ENCODE measurements at places on chromosomes 11 and 22.

- no peak for DNase-seq
Measured at GRCh38 chr22:45602824-45603595, 68.6 kb upstream of the ATXN10 start.

- DNase-seq, result no peak
Measured at GRCh38 chr22:32853662-32854061, 52.2 kb downstream of the TIMP3 start.

DNA sequence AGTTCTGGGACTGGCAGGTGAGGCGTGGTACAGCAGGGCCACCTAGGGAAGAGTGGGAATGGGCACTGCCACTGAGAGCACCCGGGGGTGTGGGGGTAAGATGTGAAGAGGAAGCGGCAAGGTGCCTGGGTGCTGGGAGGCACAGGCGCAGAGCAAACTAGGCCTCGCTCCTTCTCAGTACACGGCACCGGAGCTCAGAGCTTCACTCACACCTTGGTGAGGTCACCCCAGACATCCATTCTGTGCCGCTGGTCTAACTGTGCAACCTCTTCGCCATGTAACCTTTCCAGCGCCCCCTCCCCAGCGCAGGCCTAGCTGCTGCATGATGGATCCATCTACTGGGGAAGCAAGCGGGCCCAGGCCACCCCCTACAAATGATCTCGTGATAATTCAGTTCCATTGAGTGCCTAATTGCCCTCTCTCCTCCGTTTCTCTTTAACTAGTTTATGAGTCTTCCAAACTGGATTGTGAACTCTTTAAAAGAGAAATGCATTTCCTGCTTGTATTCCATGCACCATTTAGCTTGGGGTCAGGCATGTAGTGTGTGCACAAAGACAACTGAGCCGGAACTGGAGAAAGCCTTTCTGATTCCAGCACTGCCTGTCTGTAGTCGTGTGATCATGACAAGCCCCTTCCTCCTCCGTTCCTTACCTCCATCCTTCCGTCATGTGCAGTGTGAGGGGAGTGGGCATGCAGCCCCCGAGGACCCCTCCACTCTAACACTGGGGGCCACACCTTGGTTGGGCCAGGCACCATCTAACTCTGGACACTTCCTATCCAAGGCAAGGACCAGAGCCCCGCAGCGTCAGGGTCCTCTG lies 1475.2 kb downstream of the TBC1D22A start:
- DNase-seq, result no peak

- no peak for DNase-seq
Measured at GRCh38 chr11:38788561-38788960, 2190.5 kb upstream of the RAG2 start.

DNA sequence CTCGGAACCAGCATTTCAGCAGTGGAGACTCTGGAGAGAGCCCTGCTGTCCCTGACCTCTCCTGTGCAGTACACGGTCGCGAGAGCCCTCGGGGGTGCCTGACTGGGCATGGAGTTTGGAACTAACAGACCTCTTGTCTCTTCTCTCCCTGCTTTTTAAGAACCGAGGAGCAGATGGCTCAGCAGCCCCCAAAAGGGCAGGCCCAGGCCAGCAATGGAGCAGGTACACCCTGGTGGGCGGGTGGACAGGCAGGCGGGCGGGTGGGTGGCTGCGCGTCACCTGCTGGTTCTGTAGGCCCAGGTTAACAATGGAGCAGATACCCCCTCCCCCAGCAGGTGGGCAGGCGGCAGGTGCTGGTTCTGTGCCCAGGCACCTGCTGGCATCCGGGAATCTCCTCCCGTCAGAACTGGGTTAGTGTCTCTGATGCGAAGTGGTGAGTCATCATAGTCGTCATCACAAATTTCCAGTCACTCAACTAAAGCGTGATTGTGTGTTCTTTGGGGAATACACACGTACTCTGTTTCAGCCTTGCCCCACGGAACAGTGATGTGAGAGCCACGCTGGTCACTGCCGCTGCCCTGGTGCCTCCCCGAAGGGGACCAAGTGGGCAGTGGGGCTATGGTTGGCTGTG lies 41.1 kb downstream of the GRAMD4 start:
- DNase-seq, result no peak

DNA sequence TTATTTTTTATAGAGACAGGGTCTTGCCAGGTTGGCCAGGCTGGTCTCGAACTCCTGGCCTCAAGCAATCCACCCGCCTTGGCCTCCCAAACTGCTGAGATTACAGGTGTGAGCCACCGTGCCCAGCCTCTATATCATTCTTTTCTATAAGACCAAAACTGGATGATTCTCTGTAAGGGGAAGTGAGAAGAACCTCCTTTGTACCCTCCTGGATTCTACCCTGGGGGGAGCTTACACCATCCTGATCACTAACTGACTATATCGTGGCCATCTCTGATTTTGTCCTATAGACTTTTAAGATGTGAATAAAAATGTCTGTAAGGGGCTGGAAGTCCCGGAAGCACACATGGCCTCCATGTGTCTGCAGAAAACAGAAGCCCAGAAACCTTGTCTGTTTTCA lies 9.1 kb downstream of the PIWIL4 start:
- no peak for DNase-seq

- no peak for DNase-seq
Measured at GRCh38 chr22:40911772-40912171, 39.4 kb upstream of the RBX1 start.

DNA sequence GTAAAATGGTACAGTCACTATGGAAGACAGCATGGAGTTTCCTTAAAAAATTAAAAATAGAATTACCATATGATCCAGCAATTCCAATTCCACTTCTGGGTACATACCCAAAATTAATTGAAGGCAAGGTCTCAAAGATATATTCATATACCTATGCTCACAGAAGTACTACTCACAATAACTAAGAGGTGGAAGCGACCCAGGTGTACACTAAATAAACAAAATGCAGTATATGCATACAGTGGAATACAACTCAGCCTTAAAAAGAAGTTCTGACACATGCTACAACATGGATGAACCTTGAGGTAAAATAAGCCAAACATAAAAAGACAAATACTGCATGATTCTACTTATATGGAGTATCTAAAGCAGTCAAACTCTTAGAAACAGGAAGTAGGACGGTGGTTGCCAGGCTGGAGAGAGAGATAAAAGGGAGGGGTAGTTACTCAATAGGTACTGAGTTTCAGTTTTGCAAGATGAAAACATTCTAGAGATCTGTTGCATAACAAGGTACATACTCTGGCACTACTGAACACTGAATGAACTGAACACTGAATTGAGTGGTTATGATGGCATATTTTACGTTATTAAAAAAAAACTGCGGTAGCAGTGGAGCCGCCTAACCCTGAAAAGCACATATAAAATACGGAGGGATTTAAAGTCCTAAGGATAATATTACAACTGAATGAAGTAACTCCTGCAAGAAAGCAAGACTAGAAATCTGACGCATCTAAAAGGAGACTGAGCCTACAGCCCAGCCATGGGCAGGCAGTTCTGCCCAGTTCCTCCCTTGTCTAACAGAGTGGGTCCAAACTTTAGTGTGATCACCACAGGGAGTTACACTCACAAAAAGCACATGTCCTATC lies 12.8 kb downstream of the DGCR2 start:
- DNase-seq, result peak; percentile 0

DNA sequence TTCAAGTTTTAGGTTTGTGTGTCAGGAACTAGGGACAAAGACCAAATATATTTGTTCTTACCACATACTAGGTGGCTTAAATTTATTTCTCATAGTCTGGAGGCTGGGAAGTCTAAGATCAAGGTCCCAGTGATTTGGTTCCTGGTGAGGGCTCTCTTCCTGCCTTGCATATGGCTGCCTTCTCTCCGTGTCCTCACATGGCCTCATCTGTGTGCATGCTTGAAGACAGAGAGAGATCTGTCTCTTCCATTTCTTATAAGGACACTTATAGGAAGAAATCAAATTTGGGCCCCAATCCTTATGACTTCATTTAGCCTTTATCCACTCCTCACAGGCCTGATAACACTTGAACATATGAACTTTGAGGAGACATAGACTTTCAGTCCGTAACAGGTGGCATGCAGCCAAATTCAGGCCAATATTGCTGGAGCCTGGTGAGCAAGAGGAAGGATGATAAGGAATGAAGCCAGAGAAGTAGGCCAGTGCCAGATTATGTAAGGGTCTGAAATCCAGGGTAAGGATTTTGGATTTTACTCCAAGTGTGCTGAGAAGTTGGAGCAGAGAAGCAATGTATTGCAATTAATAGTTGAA lies 35.1 kb downstream of the TTC17 start:
- no peak for DNase-seq

- DNase-seq, result no peak
Measured at GRCh38 chr11:88536616-88537265, 199.2 kb upstream of the CTSC start.

DNA sequence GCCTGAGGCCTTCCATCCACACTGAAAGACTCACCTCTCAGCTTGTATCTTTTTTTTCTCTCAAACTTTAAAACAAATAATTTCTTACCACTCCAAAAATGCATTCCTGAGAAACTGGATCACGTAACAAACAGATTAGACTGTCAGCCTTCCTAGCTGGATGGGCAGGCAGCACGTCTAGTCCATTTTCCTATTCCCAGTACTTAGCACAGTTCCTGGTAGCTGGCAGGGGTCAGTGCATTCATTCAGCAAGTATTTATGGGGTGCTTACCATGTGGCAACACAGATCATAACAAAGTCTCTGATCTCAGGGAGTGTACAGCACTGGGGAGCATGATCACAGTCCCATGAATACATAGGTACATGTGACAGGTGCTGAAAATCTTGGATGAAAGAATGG lies 89.6 kb downstream of the UBASH3B start:
- no peak for DNase-seq

GRCh38 chr22:42805998-42806830 lies 50.9 kb downstream of the ARFGAP3 start:
- DNase-seq, result no peak

- no peak for DNase-seq
Measured at GRCh38 chr11:104159356-104159755, 4.6 kb downstream of the PDGFD start.

DNA sequence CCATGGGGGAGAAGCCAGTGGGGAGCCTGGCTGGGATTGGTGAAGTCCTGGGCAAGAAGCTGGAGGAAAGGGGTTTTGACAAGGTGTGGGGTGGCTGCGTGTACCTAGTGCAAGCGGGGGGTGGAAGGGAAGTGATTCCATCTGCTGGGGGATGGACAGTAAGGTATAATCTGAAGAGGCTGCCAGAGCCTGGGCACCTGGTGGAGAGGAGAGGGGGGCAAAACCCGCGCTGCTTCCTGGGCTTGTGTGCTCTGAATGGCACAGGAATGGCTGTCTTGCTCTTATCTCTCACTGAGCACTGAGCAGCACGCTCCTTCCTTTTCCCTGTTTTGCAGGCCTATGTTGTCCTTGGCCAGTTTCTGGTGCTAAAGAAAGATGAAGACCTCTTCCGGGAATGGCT lies 988 bp downstream of the BANF1 start:
- no peak for DNase-seq

- DNase-seq, result no peak
Measured at GRCh38 chr22:26416256-26416655, 12.8 kb upstream of the ASPHD2 start.

DNA sequence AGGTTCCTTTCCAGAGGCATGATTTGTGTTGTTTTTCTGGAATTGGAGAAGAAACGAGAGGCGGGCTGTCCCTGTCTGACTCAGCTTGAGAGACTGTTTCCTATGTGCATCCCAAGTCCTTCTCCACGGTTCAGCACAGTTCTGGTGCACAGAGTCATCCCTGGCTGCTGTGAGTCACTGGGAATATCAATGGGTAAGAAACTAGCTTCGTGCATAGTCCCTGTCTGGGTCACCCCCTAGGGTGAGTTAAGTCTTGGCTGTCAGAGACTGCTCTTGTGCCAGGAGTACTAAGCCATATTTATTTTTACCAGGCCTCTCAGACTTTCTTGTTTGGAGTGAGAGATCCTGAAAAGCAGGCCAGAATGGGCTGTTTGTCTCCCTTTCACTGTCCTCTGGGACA lies 2.4 kb upstream of the LRP4 start:
- DNase-seq, result no peak

DNA sequence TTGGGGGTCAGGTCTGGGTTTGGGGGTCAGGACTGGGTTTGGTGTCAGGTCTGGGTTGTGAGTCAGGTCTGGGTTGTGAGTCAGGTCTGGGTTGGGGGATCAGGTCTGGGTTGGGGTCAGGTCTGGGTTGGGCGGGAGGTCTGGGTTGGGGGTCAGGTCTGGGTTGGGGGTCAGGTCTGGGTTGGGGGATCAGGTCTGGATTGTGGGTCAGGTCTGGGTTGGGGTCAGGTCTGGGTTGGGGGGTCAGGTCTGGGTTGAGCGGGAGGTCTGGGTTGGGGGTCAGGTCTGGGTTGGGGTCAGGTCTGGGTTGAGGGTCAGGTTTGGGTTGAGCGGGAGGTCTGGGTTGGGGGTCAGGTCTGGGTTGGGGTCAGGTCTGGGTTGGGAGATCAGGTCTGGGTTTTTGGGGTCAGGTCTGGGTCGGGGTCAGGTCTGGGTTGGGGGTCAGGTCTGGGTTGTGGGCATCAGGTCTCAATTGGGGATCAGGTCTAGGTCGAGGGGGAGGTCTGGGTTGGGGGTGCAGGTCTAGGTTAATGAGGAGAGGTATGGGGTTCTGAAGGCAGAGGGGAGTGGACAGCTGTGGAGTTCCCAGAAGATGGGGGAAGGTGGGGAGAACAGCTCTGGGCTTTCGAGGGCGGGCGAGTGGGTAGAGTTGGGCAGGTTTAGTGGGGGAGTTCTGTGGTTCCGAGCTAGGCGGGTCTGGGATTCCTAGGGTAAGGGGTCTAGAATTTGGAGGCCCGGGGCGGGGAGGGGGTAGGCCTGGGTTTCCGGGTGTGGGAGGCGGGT lies 629 bp downstream of the TTLL8 start:
- no peak for DNase-seq
